Right renal cortex interstitium (tissue), 3 donors: ENCODE measurements at places on chromosomes 2 and 18.

DNA sequence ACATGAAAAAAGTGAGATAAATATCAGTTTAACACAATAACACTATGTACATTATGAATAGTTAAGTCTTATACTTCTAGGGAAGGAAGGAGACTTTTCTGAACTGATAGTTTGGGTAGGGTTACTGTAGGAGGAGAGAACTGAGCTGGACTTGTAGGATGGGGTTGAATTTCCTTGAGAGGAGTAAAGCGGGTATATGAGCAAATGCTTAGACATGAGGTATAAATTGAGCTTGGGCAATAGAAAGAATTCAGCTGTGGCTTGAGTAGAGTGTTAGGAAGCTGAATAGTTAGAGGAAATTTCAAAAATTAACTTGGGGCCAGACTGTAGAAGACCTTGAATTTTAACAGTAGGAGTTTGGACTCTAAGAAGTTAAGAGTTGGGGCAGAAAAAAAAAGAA lies 45.1 kb downstream of the LCLAT1 start:
- no peak for DNase-seq

GRCh38 chr2:20334605-20335203 lies 15.9 kb downstream of the PUM2 start:
- no peak for DNase-seq

DNA sequence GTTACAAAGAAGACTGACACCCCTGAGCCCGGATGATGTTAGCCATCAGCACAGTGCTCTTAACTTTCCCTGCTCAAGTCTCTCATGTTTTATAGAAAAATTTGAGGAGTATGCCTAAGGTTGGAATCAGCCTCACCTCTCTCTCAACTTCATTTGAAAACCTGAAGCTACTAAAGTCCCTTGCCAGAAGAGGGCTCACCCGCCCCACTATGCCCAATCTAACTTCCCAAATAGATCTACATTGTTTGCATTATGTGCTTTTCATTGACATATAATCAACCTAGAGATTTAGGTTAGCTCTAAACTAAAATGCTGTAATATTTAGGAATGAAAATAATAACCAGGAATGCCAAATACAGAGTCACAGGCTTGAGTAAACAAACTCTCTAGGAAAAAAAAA lies 305.4 kb downstream of the NCKAP5 start:
- no peak for DNase-seq

DNA sequence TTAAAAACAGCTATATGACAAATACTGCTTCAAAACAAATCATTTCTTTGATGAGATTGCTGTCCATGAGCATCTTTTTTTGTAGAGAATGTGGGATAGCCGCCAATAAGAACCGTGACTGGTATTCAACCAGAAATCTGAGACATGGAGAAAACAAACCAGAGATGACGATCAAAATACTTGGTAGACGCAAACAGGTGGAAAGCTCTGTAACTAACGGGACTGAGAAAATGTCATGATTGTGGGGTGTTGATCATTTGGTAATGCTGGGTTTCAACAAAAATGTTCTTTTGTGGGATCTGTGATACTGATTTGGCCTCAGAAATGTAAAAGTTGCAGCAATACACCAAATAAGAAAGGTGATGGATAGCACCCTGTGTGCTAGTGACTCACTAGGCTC lies 364.8 kb downstream of the NYAP2 start:
- DNase-seq, result no peak

DNA sequence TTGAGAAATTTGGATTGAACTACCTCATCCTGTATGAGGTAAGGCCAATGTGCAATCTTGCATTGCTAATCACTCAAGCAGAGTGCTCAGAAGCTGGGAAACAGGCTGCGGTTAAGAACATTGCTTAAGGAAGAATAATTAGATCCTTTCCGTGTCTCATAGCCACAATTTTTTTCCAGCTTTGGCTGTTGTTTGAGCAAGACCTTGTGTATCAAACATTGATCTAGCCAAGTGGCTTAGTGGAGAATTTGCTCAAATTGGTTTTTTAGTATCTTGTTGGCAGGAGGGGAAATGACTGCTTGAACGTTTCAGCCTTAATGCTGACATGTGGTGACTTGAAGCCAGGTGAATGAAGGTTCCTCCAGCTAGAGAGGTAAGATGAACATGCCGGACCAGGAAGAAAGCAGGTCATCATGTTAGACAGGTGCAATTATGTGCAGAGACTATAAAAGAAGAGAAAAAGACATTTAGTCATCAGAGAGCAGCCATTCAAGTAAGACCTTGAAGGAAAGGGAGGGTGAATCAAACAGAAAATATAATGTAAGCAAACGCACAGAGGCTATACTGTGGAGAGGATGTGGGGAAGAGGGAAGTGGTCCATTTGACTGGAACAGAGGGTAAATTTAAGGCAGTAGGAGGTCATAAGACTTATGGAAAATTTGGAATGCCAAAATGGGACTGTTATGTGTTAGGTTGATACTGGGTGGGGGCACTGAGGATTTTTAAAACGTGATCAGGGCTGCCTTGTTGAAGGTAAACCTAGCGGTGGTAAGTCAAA lies 98.9 kb upstream of the CYP1B1 start:
- DNase-seq, result no peak
